ENCODE measurements at places on chromosomes 13 and 19.

GRCh38 chr13:43389573-43389972 lies 366.2 kb downstream of the DNAJC15 start:
- no peak for DNase-seq

GRCh38 chr13:112150352-112150751 lies 83.4 kb downstream of the SOX1 start:
- no peak for DNase-seq

DNA sequence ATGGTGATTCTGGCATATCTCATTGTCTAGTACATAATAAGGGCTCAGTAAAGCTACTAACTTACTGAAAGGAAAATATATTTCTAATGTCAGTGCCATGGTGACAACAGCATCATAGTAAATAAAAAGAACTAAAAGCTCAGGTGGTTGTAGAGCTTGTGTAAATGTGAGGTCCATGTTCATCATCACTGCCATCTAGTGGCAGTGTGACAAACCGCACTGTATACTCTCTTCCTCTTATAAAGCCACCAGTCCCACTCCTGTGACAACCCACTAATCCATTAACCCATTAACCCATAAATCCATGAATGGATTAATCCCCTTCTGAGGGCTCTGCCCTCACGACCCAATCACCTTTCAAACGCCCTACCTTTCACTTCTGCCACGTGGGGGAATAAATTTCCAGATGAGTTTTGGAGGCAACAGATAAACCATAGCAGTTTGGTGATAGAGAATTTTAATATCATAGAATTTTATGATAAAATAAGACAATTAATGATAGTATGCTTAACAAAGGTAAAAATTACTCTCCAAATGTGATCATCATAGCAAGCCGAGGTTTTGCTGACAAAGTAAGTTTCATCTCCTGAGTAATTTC lies 160.4 kb upstream of the SGCG start:
- no peak for DNase-seq

- no peak for DNase-seq
Observed at GRCh38 chr13:99883805-99884204, 87.8 kb downstream of the ZIC5 start.

- no peak for DNase-seq
Observed at GRCh38 chr19:19752760-19753403, 20.0 kb upstream of the ZNF14 start.

- DNase-seq = no peak
Observed at GRCh38 chr19:6821639-6822310, 49.3 kb downstream of the VAV1 start.

GRCh38 chr13:112060899-112061366 lies 6.0 kb upstream of the SOX1 start:
- no peak for DNase-seq

- DNase-seq = no peak
Observed at GRCh38 chr19:51448411-51449016, 9.7 kb downstream of the SIGLEC8 start.

- no peak for DNase-seq
Observed at GRCh38 chr19:16889366-16889882, 625 bp downstream of the F2RL3 start.

DNA sequence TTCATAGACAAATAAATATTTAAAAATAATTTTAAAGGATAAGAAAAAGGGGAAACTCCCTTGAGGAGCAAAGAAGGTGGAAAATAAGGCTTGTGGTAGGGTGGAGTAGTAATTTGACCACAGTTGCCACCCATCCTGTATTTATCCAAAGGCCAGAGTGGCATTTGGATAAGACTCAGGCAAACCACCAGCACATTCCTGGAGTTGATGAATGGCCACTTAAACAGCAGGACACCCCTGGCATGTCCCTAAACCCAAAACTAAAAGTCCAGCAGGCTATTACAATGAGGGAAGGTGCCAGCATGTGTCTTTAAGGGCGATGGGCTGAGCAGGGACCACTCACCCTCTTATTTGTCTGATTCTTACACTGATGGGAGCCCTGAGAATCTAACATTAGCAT lies 9.8 kb upstream of the FRY start:
- no peak for DNase-seq

DNA sequence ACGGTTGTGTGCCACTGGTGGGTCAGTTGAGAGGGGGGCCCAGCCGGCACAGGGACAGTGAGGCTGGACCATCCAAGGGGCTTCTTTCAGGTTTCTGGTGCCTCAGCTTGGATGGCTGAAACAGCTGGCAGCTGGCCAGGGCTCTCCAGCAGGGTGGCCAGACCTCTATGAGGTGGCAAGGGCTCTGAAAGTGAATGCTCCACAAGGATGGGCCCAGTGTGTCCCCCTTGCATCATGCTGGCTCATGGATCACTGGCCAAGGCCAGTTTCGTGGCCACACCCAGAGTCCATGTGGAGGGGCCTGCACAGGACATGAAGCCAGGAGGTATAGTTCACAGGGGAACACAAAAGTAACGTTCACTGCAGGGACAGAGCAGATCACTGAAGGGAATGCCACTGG lies 49.6 kb downstream of the CDADC1 start:
- DNase-seq = no peak

DNA sequence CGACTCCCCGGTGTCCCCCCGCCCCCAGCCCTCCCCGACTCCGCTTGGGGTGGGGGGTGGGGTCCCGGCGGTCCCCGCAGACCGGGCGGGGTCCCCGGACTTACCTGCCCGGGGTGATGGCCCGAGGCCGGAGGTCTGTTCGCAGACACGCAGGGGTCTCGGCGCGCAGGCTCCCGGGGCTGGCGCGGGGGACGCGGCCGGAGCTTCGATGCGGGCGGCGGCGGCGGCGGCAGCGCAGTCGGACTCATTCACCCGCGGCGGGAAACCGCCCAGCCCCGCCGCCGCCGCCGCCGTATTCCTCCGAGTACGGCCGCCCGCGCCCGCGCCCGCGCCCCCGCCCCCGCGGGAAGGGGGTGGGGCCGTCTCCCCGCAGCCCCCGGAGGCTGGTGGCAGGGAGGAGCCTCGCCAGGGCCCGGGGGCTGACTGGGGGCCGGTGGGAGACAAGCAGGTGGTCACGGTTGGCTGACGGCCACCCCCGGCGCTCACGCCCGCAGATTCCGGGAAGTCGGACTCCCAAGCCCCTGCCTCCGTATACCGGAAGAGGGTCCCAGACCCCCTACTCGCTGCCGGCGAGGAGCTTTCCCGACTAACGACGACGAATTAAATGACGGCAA lies at the start of gene C2CD4C:
Gene C2CD4C, minus strand, starts transcription at position 246 of the 614 bp plus-strand sequence. CDS start 786 bp downstream, outside the sequence.
- no peak for DNase-seq

GRCh38 chr19:17933414-17934129 lies 757 bp downstream of the CCDC124 start:
- DNase-seq = no peak

DNA sequence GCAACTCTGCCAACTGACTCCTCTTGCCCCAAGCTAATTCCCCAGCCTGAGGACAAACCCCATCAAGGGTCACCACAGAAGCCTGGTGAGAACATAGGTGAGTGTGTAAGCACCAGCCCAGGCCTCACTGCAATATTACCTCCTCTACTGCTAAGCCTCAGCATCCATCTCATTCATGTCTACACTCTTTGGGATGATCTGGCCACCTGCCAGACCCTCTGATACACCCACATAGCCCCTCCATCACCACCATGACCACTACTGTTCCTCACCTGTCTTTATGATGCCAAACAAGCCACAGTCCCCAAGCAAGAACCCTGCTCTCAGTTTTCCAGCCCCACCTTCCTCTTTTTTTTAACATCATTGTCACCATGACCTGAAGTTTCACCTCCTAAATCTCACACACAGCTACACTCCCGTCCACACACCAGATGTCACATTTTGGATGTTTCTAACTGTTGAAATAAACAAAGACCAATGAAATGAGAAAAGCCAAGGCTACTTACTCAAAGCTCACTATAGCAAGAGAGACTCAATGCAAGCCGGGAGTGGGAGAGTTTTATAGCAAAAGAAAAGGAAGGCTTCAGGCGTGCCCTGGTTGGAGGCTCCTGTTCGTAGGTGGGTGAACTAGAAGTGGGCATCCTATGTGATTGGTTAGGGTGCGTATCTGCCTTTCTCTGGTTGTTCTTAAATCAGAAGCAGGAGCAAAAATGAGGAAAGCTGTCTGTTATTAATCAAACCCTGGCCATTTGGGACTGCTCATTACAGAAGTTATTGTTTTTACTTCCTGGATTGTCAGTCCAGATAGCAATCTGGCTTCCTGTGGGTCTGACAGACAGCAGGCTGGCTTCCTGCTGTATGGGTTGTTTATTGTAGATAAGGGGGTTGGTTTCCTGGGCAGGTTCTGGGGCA lies 2.0 kb downstream of the ZNF792 start:
- DNase-seq = no peak

Data from NCI-H1436 treated with DMSO at 0.1 percent for 48 hours (cell line).